Cortex of kidney (tissue), 1 donor: ENCODE measurements at places on chromosomes 6 and 20.

GRCh38 chr20:44028868-44029847 is 114.5 kb downstream of the TOX2 start:
- no peak for DNase-seq

GRCh38 chr6:56242346-56242745 is 5.0 kb downstream of the COL21A1 start:
- no peak for DNase-seq

DNA sequence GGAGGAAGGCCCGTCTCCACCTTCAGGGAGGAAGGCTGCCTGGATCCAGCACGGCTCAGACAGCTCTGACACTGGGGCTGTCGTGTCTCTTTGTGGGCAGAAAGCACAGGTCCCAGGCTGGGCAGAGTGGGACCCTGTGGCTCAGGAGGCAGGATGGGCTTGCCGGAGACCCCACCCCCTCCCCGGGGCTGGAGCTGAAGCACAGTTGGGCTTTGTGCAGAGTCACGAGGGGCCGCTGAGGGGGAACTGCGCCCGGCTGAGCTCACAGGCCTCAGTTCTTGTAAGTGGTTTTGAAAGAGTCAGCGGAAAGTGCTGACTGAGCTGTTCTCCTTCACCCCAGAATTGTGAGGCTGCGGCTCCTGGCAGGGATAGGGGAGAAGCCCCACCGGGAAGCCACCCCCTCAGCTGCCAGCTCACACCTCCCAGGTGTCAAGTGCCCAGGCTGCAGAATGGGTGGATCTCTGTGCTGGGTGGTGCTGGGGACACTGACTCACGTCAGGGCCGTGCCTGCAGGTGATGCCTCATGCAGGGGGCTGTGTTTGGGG is 145.5 kb upstream of the RNF24 start:
- DNase-seq = no peak

GRCh38 chr6:42846505-42846904 is 32.9 kb upstream of the RPL7L1 start:
- no peak for DNase-seq

DNA sequence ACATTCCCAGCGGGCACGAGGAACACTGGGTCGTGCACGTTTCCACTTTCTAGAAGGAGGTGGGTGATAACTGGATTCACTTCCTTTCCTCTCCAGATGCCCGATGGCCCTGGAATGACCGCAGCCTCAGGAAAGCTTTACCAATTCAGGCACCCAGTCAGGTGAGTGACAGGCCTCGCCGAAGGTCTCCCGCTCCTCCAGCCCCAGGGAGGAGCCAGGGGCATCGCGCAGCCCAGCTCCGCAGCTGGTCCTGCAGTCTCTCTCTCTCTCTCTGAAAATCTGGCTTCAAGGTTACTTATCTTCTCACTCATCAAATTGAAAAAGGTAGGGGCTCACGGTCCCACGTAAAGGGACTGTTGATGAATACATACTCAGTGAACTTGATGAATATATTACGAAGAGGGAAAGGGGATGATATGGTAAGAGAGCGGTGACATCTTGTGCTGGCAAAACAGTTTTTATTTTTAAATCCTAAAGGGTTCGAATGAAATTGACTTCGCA is 891 bp downstream of the RIPPLY2 start:
- DNase-seq = no peak

- no peak for DNase-seq
These were observed 210.4 kb downstream of the ANKRD60 start for GRCh38 chr20:58017970-58018530.

GRCh38 chr6:12892151-12892550 is 175.6 kb downstream of the PHACTR1 start:
- no peak for DNase-seq

DNA sequence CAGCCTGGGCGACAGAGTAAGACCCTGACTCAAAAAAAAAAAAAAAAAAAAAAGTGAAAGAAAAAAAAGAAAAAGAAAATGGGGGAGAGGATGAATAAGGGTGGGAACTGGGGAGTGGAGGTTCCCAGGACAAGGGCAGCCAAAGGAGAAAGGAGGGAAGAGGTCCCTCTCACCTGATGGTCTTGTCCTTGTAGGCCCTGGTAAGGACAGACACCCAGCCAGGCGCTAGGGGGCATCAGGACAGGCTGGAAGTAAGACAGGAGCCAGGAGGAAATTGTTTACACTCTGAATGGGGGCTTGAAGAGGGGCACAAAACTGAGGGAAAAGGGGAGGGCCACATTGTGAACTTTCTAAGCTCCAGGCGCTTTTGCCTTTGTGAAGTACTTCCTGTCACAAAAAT is 2.3 kb upstream of the ALDH5A1 start:
- DNase-seq = no peak

- no peak for DNase-seq
These were observed 42.4 kb downstream of the RTN4IP1 start for GRCh38 chr6:106586815-106587415.
